NCI-H526 treated with DMSO at 0.1 percent for 48 hours (cell line): ENCODE measurements at places on chromosomes 5 and 9.

DNA sequence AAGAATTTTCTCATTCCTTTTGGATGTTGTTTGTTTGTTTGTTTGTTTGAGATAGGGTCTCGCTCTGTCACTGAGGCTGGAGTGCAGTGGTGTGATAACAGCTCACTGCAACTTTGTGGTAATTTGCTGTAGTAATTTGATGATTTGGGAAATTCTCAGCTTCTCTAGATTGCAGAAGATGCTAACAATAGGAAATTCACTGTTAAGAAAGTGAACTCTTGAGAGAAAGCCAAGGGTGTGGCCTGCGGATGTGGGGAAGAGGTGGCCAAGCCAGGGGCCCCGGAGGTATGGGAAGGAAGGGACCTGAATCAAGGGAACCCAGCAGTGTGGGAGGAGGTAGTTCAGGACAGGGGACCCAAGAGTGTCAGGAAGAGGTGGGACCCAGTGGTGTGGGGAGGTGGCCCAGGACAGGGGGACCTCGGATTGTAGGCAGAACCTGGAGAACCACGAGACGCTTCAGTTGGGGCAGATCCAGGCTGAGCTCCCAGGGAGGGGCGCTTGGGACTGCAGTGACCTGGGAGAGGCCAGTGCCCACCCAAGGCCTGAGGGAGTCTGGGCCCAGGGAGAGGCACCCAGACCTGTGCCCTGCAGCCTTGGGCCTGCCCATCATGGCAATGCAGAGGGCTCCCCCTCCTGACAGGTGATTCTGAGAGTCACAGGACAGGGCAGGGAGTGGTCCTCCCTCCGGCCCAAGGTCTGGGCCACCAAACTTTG is 5.6 kb upstream of the LCN2 start:
- no peak for DNase-seq

GRCh38 chr9:95082401-95083084 is 235.0 kb downstream of the FANCC start:
- no peak for DNase-seq

DNA sequence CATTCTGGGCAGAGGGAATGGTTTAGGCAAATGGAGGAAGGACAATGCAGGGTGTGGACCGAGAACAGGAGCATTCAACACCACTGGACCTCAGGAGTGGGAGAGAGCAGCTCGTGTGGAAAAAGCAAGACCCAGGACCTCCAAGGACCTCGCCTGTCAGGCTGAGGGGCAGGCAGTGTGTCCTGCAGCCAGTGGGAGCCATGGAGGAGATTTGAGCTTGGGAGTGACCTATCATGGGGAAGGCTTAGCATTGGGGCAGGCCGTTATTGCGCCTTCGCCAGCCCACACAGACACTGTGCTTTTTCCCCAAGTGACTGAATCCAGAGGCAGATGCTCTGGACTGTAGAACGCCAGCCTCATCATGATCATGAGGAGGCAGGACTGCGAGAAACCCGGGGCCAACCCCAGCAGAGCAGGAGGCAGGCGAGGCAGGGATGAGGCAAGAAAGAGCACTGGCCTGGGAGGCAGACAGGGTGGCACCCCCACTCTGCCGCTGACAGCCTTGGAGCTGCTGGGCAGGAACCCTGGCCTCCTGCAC is 3.3 kb downstream of the CDHR2 start:
- DNase-seq: no peak

GRCh38 chr9:81609782-81610739 is 79.3 kb downstream of the TLE1 start:
- DNase-seq: no peak

GRCh38 chr9:69297300-69297980 is 27.6 kb upstream of the ENTREP1 start:
- DNase-seq: no peak

DNA sequence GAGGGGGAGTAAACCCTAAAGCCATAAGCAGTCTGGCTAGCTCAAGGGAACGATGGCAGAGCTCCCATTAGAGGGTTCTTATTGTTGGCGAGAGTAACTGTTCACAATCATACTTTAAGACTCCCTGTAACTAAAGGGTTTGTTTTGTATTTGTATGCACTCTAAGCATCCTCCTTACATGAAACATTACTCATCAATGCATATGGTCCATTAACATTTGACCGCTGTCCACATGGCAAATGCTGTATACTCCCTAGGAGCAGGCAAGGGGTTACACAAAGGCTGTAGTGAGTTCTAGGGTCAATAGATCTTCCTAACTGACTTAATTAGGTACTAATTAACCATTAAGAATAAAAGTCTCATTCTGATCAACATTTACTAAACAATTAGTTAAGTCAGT is 95.3 kb upstream of the MRPS30 start:
- DNase-seq: no peak
